Central memory CD8-positive, alpha-beta T cell (primary cell): ENCODE measurements at places on chromosomes 2 and 18.

DNA sequence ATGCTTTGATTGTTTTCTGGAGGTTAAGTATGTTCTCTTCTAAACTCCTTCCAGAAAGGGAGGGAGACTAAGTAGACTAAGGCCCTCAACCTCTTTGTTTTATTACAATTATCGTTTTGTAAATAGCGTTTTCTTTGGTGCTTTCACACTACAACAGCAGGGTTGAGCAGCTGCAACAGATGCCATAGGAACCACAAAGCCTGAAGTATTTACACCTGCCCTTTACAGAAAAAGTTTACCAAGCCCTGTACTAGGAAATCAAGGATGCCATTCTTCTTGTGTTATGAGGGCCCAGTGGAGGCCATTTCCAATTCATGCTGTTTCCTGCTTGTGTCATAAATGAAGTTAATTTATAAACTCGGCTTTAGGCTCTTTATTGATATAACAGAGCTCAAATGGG lies 914.8 kb downstream of the DCDC2C start:
- DNase-seq: no peak
- H3K4me1 ChIP-seq: no peaks in the 10 kb centered on the region
- H3K36me3 ChIP-seq: no peaks in the 10 kb centered on the region
- H3K27me3 ChIP-seq: no peaks in the 10 kb centered on the region
- no peak overlapping the region for H3K27ac ChIP-seq

DNA sequence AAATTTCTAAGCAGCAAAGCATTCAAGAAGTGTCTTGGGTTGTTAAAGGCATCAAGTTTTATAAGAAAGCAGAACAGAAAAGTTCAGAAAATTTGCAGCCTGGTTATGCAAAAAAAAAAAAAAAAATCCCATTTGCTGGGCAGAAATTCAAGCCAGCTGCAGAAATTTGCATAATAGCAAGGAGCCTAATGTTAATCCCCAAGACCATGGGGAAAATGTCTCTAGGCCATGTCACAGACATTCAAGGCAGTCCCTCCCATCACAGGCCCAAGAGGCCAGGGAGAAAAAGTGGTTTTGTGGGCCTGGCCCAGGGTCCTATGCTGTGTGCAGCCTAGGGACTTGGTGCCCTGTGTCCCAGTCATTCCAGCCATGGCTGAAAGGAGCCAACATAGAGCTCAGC lies 269.0 kb upstream of the SLC39A10 start:
- H3K27ac ChIP-seq: no peak overlapping the region
- no peaks in the 10 kb centered on the region for H3K4me1 ChIP-seq
- no peaks in the 10 kb centered on the region for H3K27me3 ChIP-seq
- no peaks in the 10 kb centered on the region for H3K36me3 ChIP-seq
- H3K4me3 ChIP-seq: no peak overlapping the region

DNA sequence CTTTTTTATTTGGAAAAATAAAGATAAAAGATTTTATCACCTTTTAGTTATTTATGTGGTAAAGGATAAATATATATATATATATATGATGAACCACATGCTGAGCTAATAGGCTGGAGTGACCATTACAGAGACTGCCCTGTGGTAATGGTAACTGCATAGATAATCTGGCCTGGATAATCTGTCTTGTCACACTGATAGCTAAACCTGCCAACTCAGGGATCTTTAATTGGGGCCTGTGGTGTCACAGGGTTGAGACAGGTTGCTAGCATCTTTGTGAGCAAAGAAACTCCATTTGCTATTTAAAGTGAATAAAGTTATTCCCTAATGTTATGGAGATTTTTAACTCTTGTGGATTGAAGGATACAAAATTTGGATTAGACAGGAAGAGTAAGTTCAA lies 203.0 kb downstream of the PHLPP1 start:
- no peaks in the 10 kb centered on the region for H3K4me1 ChIP-seq
- no peaks in the 10 kb centered on the region for H3K27me3 ChIP-seq
- H3K27ac ChIP-seq: no peak overlapping the region
- no peak for DNase-seq
- H3K36me3 ChIP-seq: peaks cover 7% of the 10 kb centered on the region

DNA sequence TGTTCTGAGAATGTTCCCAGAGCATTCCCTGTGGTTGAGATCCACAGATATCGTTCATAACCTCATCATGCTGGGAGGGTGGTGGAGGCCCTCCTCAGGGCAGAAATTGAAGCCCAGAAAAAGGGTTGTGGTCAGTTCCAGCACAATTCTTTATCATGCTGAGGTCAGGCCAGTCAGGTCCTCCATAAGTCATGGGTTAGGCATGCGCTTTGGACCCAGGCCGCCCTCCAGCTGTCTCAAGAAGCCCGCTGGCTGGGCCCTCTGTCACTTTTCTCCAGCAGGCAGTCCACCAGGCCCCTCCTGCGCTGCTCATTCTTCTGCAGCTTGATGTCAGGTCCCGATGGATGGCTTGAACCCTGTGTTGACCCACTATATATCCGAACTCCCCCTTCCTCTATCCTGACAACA lies 151.1 kb upstream of the NT5C1B start:
- H3K4me3 ChIP-seq: no peak overlapping the region
- no peaks in the 10 kb centered on the region for H3K4me1 ChIP-seq
- peaks cover 2% of the 10 kb centered on the region for H3K36me3 ChIP-seq
- DNase-seq: no peak
- H3K27ac ChIP-seq: no peak overlapping the region

GRCh38 chr2:112198780-112199179 lies 56.1 kb downstream of the ZC3H8 start:
- no peak overlapping the region for H3K4me3 ChIP-seq
- DNase-seq: no peak
- H3K27ac ChIP-seq: no peak overlapping the region
- H3K4me1 ChIP-seq: no peaks in the 10 kb centered on the region

DNA sequence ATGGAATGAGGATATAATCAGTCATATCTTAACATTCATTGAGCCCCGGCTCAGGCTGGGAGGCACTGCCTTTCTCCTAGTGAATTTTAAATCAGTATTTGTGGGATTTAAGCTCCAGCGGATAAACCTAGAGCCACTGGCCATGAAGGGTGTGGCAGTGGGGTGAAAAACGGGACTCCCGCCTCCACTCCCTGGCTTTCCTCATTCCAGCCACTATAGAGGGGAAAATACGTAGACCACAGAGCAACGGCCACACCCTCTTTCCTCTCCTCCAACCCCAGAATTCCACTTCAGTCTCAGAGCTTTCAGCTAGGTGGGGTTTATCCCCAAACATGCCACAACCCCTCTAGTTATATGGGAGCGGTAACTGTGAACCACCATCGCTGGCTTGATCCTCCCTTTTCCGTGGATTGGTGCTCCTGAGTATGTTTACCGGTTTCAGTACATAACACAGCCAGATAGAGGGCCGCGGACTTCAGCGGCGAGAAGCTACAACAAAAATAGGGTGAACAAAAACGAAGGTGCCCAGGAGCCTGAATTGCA lies 70.6 kb upstream of the ITGB6 start:
- DNase-seq: no peak
- peak overlapping the region; percentile 80 for H3K4me3 ChIP-seq
- H3K4me1 ChIP-seq: peaks cover 22% of the 10 kb centered on the region
- peak overlapping the region; percentile 89 for H3K27ac ChIP-seq
- H3K27me3 ChIP-seq: no peaks in the 10 kb centered on the region

DNA sequence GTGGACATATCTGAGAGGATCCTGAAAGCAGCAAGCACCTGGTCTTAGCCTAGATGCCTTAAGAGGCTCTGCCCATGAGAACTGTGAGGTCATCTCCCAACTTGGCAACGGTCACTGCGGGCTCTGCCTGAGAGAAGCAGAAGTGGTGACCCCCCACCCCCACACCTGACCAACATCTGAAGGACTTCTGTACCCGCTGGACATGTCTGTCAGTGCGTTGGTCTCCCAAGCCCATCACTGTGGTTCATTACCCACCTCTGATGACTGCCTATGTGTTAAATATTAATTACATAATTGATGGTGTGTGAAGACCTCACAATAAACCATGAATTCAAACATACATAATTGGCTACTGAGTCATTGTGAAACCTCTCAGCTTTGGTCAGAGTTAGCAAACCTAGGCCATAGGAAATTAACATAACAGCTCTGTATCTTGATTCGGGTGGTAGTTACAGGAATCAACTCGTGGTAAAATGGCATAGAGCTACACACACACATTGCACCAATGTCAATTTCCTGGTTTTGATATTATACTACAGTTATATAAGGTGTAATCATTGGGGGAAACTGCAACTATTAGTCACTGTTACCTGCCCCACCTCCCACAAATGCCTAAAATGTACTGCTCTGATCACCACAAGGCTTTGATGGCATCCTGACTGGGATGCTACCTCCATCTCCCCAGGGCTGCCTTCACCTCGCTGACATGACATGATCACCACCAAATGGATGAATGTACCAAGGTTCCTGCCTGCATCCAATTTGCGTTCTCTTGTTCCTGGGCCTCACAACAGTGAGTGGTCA lies 4.3 kb upstream of the GALNT1 start:
- peaks cover 13% of the 10 kb centered on the region for H3K4me1 ChIP-seq
- no peaks in the 10 kb centered on the region for H3K36me3 ChIP-seq
- no peak overlapping the region for H3K27ac ChIP-seq
- no peak overlapping the region for H3K4me3 ChIP-seq
- no peaks in the 10 kb centered on the region for H3K27me3 ChIP-seq

GRCh38 chr2:191386938-191387536 lies 141.8 kb downstream of the MYO1B start:
- H3K27me3 ChIP-seq: no peaks in the 10 kb centered on the region
- DNase-seq: no peak
- H3K4me1 ChIP-seq: no peaks in the 10 kb centered on the region
- H3K4me3 ChIP-seq: no peak overlapping the region
- H3K36me3 ChIP-seq: no peaks in the 10 kb centered on the region

- no peak for DNase-seq
- H3K27me3 ChIP-seq: no peaks in the 10 kb centered on the region
- no peak overlapping the region for H3K4me3 ChIP-seq
- no peaks in the 10 kb centered on the region for H3K36me3 ChIP-seq
- no peaks in the 10 kb centered on the region for H3K4me1 ChIP-seq
Observed at GRCh38 chr2:55952415-55952814, 28.8 kb upstream of the EFEMP1 start.

DNA sequence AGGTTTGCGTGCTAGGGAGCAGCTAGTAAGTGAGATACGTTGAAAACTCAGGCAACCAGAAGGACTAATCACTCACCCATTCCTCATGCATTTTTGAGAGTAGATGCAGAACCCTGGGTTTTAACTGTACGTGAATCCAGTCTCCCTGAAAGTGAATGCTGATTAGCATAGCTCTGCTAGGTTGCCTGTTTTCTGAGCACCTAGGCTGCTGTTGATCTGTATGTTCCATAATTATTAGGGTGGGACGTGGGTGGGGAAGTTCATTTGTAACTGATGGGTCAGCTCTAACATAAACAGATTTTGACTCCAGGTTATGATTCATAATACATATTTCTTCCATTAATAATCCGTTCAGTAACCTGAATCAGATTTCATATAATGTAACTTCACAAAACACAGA lies 379.0 kb upstream of the FANCL start:
- H3K27ac ChIP-seq: no peak overlapping the region
- no peak for DNase-seq
- H3K4me3 ChIP-seq: no peak overlapping the region
- H3K36me3 ChIP-seq: no peaks in the 10 kb centered on the region
- no peaks in the 10 kb centered on the region for H3K4me1 ChIP-seq

- peaks cover 13% of the 10 kb centered on the region for H3K27me3 ChIP-seq
- H3K27ac ChIP-seq: no peak overlapping the region
- peaks cover 1% of the 10 kb centered on the region for H3K36me3 ChIP-seq
- H3K4me3 ChIP-seq: no peak overlapping the region
- DNase-seq: no peak
Observed at GRCh38 chr2:1987379-1987778, 243.1 kb upstream of the PXDN start.

GRCh38 chr2:10266133-10266620 lies 36.5 kb upstream of the HPCAL1 start:
- H3K27ac ChIP-seq: no peak overlapping the region
- H3K36me3 ChIP-seq: no peaks in the 10 kb centered on the region
- peaks cover 7% of the 10 kb centered on the region for H3K27me3 ChIP-seq
- H3K4me3 ChIP-seq: no peak overlapping the region
- no peaks in the 10 kb centered on the region for H3K4me1 ChIP-seq
- no peak for DNase-seq

DNA sequence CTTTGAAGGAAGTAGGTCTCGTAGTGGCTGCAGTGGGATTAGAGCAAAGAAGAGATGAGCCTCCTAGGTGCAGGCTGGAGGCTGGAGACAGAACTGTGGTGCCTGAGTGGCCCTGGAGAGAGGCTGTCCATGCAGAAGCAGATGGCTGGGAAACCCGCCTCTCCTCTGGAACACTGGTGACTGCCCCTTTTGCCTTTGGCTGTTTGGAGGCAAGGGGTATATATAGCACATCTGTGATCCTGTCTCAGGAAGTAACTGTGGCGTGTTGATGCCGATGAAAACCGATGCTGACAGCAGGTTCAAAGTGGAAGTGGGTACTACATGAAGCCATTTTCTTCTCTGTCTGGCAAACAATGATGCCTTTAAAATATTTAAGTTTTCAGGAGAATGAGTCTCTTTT lies 43.5 kb downstream of the SLC9A2 start:
- DNase-seq: no peak
- H3K27me3 ChIP-seq: peaks cover 31% of the 10 kb centered on the region
- H3K27ac ChIP-seq: no peak overlapping the region
- peaks cover 10% of the 10 kb centered on the region for H3K4me1 ChIP-seq
- H3K4me3 ChIP-seq: peak overlapping the region; percentile 9

- H3K4me1 ChIP-seq: no peaks in the 10 kb centered on the region
- no peak overlapping the region for H3K4me3 ChIP-seq
- no peak for DNase-seq
Observed at GRCh38 chr2:168948621-168949212, 47.6 kb downstream of the G6PC2 start.

GRCh38 chr2:23285091-23285800 lies 99.7 kb upstream of the KLHL29 start:
- no peaks in the 10 kb centered on the region for H3K27me3 ChIP-seq
- no peak for DNase-seq
- H3K4me3 ChIP-seq: no peak overlapping the region
- no peak overlapping the region for H3K27ac ChIP-seq

DNA sequence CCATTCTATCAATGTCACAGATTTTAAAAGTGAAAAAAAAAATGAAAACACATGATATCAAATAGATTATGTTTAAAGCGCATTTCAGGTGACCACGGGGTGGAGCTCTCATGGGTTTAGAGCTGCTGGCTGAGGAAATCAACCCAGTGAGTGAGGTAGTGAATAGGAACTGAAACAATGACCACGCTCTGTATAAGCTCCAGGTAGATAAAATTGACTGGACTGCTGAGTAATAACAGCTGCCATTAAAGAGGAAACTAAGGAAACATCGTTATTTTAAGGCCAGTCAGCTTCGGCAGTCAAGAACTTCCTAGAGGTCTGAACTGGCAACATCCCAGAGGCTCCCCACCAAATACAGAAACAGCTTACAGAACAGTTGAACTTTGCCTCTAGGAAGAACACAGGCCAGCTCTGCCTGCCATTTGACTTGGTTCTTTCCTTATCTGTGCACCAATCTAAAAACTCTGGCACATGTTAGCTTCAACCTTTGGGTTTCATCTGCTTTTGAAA lies 185.9 kb downstream of the PDE1A start:
- no peaks in the 10 kb centered on the region for H3K4me1 ChIP-seq
- DNase-seq: no peak
- peaks cover 2% of the 10 kb centered on the region for H3K36me3 ChIP-seq
- H3K27me3 ChIP-seq: no peaks in the 10 kb centered on the region
- H3K27ac ChIP-seq: no peak overlapping the region
- no peak overlapping the region for H3K4me3 ChIP-seq

- H3K36me3 ChIP-seq: peaks cover 4% of the 10 kb centered on the region
- no peaks in the 10 kb centered on the region for H3K27me3 ChIP-seq
- H3K4me3 ChIP-seq: no peak overlapping the region
- H3K4me1 ChIP-seq: no peaks in the 10 kb centered on the region
Observed at GRCh38 chr18:28689588-28689987, 512.7 kb upstream of the CDH2 start.

GRCh38 chr2:149825473-149825872 lies 237.9 kb upstream of the MMADHC start:
- H3K4me1 ChIP-seq: no peaks in the 10 kb centered on the region
- H3K27me3 ChIP-seq: no peaks in the 10 kb centered on the region
- no peak overlapping the region for H3K27ac ChIP-seq
- H3K4me3 ChIP-seq: no peak overlapping the region
- no peaks in the 10 kb centered on the region for H3K36me3 ChIP-seq
